Psoas muscle (tissue), 8 donors: ENCODE measurements at places on chromosomes 2 and 18. TPM values are rescaled to one million over a fixed set of nuclear protein-coding genes. Genes with fewer than 3 reads are reported as not detected.

DNA sequence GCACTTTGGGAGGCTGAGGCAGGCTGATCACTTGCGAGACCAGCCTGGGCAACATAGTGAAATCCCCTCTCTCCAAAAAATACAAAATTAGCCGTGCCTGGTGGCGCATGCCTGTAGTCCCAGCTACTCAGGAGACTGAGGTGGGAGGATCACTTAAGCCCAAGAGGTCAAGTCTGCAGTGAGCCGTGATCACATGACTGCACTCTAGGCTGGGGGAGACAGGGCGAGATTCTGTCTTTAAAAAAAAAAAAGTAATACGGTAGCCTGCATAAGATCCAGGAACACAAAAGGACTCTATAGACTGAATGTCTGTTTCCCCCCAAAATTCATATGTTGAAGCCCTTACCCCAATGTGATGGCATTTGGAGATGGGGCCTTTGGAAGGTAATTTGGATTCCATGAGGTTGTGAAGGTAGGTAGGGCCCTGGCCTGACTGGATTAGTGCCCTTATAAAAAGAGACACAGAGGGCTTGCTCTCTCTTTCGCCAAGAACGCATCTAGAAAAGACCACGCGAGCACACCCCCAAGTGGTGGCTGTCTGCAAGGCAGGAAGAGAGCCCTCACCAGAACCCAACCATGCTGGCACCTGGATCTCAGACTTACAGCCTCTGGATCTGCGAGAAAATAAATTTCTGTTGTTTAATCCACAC is 17.0 kb downstream of the MBOAT2 start:
- no peak overlapping the region for H3K4me3 ChIP-seq
- DNase-seq = no peak
- no peaks in the 10 kb centered on the region for H3K36me3 ChIP-seq

DNA sequence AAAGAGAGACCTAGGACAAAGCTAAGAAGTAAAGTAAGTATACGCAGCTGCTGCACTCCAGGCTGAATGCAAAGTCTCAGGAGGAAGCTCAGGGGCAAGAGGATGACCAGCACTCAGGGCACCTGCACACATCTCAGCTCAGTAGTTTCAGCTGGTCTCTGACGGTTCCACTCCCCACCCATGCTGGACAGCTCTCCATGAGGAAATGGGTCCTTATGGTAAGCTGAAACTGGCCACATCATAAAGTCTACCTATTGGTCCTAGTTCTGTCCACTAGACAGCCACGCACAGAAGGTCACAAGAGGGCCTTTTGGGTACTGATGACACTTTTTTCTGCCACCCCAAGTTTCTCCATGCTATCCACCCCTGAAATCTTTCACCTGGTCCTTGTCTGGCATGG is 215.3 kb downstream of the TTC32 start:
- H3K27me3 ChIP-seq = no peaks in the 10 kb centered on the region
- H3K36me3 ChIP-seq = no peaks in the 10 kb centered on the region
- DNase-seq = no peak
- H3K27ac ChIP-seq = no peak overlapping the region
- no peak overlapping the region for H3K4me3 ChIP-seq
- peaks cover 4% of the 10 kb centered on the region for H3K4me1 ChIP-seq

DES gene
- total RNA-seq = 13,048 TPM

- no peaks in the 10 kb centered on the region for H3K27me3 ChIP-seq
- no peak overlapping the region for H3K27ac ChIP-seq
- no peaks in the 10 kb centered on the region for H3K4me1 ChIP-seq
- H3K36me3 ChIP-seq = peaks cover 20% of the 10 kb centered on the region
- H3K4me3 ChIP-seq = no peak overlapping the region
These were observed 28.4 kb downstream of the E2F6 start for GRCh38 chr2:11437602-11438001.

GRCh38 chr2:199848389-199849130 is 2.4 kb downstream of the FTCDNL1 start:
- no peak overlapping the region for H3K4me3 ChIP-seq
- H3K27me3 ChIP-seq = no peaks in the 10 kb centered on the region
- no peak for DNase-seq
- H3K36me3 ChIP-seq = no peaks in the 10 kb centered on the region
- no peaks in the 10 kb centered on the region for H3K4me1 ChIP-seq
- H3K27ac ChIP-seq = no peak overlapping the region

SLC20A1 gene
- total RNA-seq = 15.9 TPM

DNA sequence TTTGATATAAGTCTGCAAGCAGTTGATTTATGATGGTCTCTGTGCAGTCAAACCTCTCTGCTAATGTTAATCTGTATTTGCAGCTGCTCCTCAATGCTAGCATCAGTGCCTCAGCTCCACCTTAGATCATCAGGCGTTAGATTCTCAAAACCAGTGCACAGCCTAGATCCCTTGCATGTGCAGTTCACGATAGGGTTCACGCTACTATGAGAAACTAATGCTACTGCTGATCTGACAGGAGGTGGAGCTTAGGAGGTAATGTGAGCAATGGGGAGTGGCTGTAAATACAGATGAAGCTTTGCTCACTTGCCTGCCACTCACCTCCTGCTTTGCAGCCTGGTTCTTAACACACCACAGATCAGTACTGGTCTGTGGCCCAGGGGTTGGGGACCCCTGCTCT is 18.4 kb downstream of the RBKS start:
- DNase-seq = no peak
- no peaks in the 10 kb centered on the region for H3K27me3 ChIP-seq
- no peaks in the 10 kb centered on the region for H3K36me3 ChIP-seq
- H3K27ac ChIP-seq = no peak overlapping the region
- H3K4me3 ChIP-seq = no peak overlapping the region

DNA sequence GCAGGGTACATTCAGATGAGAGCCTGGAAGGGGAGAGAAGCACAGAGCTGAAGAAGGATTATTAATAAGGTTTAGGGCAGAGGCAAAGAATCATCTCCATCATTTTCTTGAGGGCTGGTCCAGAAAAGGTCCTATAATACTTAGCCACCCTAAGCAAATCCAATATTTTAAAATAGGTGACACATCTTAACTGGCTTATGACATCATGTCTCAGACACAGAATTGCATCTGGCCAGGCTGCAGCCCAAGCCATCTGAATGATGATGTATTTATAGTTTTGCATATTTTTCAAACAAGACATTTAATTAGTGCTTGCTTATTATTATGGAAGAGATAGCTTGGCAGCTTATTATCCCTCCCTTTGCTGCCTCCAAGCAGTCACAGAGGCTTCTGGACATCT is 571.3 kb downstream of the SUCLG1 start:
- H3K27ac ChIP-seq = no peak overlapping the region
- H3K4me3 ChIP-seq = no peak overlapping the region
- H3K4me1 ChIP-seq = no peaks in the 10 kb centered on the region
- H3K27me3 ChIP-seq = no peaks in the 10 kb centered on the region
- DNase-seq = no peak
- no peaks in the 10 kb centered on the region for H3K36me3 ChIP-seq

IL36RN gene
- not detected for total RNA-seq

STAT4 gene
- total RNA-seq = 0.53 TPM

DNA sequence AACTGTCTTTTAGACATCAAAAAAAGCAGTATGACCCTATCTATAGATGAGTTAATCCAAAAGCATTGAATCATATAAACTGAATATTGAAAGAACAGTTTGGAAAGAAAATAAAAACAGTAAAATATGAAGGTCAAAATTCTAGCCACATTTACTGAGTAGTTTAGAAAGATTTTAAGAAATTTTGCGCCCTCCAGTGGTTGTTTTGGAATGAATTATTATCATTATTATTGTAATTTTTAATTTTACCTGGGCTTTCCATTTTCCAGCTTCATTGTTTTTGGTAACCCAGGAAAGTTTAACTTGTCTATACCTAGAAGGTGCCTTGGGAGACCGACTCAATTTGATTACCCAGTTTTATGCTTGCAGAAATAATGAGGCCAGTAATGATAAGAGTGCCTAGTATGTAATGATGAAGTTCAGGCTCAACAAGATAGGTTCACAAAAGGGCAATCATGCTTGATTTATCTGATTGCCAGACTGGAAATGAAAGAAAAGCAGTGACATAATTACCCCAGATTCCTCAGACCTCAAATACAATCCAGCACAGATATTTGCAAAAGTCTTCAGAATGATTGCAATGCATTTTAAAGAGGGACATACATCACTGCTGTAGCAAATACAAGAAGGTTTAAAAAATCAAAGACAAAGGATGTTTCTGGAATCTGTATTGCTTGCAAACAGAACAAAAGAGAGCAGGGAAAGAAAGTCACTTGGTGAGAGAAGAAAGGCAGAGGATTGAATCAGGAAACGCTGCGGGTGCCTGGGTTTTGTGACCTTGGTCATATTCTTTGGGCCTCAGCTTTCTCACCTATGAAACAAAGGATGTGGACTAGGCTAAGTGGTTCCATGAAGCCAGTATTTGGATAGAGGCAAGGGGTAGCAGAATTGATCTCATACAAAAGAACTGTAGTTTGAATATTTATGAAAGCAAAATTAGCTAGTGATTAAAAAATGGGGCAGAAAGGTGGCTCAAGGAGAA is 153.8 kb downstream of the MAP2 start:
- H3K36me3 ChIP-seq = no peaks in the 10 kb centered on the region
- no peak for DNase-seq
- no peak overlapping the region for H3K27ac ChIP-seq
- no peaks in the 10 kb centered on the region for H3K27me3 ChIP-seq
- H3K4me1 ChIP-seq = no peaks in the 10 kb centered on the region
- H3K4me3 ChIP-seq = no peak overlapping the region

DNA sequence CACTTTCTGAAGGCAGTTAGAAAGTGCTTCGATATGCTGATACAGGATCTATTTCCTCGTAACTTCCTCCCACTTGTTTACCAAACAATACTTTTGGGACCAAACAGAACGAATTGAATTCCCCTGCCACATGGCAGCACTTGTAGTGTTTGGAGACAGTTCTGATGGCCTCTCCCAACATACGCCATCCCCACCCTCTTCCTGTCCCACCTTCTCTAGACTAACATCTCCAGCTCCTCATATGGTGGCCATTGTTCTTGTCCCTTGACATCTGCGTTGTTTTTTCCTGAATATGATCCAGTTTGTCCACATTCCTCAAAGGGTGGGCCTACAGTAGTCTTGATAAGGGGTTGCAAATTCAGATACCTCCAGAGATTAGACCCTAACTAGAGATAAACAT is 53.4 kb upstream of the ANKRD44 start:
- H3K27ac ChIP-seq = no peak overlapping the region
- no peaks in the 10 kb centered on the region for H3K36me3 ChIP-seq
- no peak for DNase-seq
- no peak overlapping the region for H3K4me3 ChIP-seq

FAM110C gene
- total RNA-seq = not detected

- H3K27ac ChIP-seq = no peak overlapping the region
- H3K27me3 ChIP-seq = no peaks in the 10 kb centered on the region
- no peaks in the 10 kb centered on the region for H3K4me1 ChIP-seq
- DNase-seq = no peak
- no peak overlapping the region for H3K4me3 ChIP-seq
These were observed 8.8 kb upstream of the MBD2 start for GRCh38 chr18:54233228-54233625.

DNA sequence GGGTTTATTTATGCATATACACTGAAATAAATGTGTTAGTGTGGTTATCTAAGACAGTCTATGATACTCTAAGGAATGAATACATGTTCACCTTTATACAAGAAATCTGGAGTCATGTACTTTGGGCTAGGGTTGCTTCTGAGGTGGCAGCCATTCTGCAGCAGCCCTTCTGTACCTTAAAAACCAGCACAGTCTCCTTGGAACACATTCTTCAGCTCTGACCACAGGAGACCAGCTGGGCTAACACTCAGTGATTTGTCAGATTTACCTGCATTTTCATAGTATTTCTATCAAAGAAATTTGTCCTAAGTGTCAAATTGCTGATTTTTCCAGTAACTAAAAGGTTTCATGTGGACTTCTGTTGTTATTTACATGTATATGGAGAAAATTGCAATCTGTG is 167.7 kb downstream of the CAMKMT start:
- H3K4me3 ChIP-seq = no peak overlapping the region
- no peaks in the 10 kb centered on the region for H3K4me1 ChIP-seq
- H3K27me3 ChIP-seq = no peaks in the 10 kb centered on the region
- H3K36me3 ChIP-seq = no peaks in the 10 kb centered on the region

IL18RAP gene
- total RNA-seq = 0.45 TPM

DNA sequence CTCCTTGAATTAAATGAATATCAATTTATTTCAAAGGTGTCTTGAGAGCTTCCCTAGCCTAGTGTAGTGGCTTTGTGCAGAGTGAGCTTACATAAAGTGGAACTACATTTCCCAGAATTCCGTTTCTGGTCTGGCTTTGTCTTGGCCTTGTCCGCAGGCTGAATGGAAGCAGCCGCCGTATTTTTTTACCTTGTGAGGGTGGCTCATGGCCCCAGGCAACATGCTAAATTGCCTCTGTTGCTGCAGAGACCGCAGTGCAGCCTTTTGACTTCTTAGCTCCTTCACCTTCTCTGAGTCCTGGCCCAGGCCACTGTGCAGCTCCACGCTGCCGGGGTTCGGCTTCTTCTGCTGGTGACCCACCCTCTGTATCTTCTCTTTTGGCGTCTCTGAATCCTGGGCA is 114.8 kb upstream of the SLC38A11 start:
- H3K36me3 ChIP-seq = no peaks in the 10 kb centered on the region
- no peak for DNase-seq
- H3K4me3 ChIP-seq = no peak overlapping the region
- H3K4me1 ChIP-seq = no peaks in the 10 kb centered on the region

- no peak overlapping the region for H3K4me3 ChIP-seq
- DNase-seq = no peak
- no peaks in the 10 kb centered on the region for H3K36me3 ChIP-seq
- no peak overlapping the region for H3K27ac ChIP-seq
- no peaks in the 10 kb centered on the region for H3K4me1 ChIP-seq
These were observed 109.7 kb downstream of the TMEM18 start for GRCh38 chr2:567496-567864.

DNA sequence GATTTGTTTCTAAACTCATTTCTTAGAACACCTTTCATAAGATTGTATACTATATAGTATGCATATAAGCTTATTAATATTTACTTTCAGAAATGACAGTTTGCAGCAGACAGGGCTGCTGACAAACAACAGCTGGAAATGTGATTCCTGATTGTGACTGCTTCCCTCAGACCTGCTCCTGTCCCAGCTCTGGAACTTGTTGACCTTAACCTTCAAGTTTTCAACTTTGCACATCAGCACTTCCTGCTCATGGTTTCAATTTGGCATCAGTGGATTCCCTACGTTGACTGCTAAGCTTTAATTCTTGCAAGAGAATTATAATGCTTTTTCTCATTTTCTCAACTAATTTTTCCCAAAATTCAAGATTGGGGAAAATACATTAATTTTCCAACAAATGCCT is 459.2 kb upstream of the ACVR2A start:
- no peaks in the 10 kb centered on the region for H3K27me3 ChIP-seq
- H3K36me3 ChIP-seq = no peaks in the 10 kb centered on the region
- no peak overlapping the region for H3K4me3 ChIP-seq
- H3K4me1 ChIP-seq = no peaks in the 10 kb centered on the region
- H3K27ac ChIP-seq = no peak overlapping the region
- no peak for DNase-seq
